ENCODE measurements at places on chromosomes 12 and 14.

- peak; percentile 93 for DNase-seq
Measured at GRCh38 chr12:89525824-89526770, at the start of gene POC1B. POC1B (minus strand) TSS chr12:89526047; CDS start chr12:89525895, 152 bp downstream.

DNA sequence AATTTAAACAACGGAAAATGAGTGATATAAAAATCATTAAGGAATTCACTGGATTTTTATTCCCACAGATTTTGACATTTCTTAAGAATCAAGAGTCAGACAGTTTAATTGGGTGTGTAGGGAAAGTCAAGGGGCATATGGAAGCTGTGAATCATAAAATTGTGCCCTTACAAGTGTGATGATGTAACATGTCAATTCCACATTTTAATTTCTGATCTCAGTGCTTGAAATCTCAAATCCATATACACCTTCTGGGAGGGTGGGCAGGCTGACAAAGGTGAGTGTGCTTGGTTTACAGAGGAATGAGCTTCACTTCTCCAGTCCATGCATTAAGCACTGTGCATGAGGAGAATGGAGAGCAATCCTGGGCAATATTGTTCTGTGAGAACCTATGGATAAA, 1.0 kb upstream of the KRT6A start:
- DNase-seq, result no peak

DNA sequence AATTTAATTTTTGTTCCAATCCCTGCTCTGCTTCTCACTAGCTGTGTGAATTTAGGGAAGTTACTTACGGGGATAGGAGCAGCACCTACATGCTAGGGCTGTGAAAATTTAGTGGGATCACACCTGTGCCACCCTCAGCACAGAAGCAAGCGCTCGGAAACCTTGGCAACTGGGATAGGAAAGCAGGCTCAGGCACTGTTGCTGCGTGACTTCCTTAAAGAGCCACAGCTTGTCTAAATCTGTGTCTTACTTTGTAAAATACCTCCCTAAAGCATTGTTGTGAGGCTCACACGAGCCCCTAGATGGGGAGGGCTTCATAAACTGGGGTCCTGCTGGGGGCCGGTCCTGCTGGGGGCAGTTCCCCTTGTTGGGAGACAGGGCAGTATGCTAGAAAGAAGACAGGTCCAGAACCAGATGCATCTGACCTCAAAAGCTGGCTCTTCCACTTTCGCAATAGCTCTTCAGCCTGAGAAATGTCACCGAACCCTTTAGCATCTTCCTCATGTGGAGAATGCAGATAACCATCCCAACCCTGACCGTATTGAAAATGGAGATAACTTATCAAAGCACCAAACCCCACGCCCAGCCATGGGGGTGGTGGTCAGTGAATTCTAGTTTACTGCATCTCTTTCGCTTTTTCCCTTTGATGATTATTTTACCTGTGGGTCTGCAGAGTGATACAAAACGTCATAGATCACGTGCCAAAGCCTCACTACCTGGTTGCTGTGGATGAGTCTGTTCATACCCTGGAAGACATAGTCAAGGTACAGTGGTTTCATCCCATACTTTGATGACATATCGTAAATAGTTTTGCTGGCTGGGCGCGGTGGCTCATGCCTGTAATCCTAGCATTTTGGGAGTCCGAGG, 54.1 kb downstream of the AK7 start:
- no peak for DNase-seq

GRCh38 chr12:4564818-4565217, 2.8 kb downstream of the DYRK4 start:
- no peak for DNase-seq

- no peak for DNase-seq
Measured at GRCh38 chr12:13195250-13195649, 1.3 kb upstream of the EMP1 start.

DNA sequence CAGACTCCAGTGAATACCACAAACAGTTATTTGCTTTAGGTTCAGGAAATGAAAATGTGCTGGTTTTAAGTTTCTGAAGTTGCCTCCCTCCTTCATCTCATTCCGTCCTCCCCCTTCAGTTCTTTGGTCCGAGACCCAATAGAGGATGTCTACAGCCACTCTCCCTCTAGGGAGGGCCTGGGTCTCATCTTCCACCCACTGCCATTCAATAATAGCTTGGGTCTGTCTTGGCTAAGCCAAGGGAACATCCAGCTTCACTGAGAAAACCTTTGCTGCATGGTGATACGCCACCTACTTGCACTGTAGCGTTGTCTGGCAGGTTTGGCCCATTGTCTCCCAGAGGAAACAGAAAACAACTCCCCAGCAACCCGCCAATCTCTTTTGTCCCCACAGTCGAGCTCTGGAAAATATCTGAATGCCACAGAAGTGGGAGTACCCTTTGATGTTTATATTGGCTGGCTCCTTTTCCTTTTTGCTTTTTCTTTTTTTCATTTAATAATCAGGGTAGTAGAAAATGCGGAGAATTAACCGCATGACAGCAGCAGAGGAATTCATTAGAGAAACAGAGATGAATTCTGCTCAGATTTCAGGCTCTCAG, 380.1 kb downstream of the RAD51B start:
- no peak for DNase-seq

DNA sequence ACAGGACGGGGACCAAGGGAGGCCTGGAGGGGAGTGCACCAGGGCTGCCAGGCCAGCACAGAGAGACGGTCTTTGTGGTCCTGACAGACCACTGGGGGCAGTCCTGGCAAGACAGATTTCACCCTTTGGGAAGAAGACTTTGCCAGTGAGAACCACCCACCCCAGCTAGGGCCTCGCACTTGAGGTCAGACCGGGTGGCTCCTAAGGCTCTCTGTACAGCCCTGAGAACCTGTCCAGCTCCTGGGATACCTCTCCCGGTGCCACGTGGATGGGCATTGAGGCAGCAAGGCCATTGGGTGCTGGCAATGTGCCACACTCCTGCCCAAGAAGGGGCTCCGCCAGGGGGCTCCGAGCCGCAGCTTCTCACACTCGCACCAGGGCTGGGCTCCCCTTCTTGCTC, 42.4 kb downstream of the DEGS2 start:
- DNase-seq, result no peak

GRCh38 chr12:57726884-57727757, 11.4 kb downstream of the AGAP2 start:
- no peak for DNase-seq

DNA sequence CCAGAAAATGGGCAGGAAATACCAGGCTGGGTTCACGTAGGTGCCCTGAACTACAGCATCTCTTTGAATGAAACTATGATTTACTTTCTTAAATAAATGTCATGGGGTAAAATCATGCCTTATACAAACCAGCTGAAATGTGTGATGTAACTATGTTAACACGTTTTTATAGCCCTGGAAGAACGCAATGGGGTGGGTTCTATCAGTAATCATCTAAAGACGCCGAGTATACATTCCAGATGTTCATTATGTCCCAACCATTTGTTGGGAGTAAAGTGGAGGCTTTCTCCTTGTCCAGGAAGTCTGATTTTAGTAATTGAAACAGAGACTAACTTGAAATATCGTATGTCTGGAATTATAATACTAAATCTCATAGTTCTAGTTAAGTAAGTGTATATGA, 16.2 kb upstream of the IGF1 start:
- no peak for DNase-seq

DNA sequence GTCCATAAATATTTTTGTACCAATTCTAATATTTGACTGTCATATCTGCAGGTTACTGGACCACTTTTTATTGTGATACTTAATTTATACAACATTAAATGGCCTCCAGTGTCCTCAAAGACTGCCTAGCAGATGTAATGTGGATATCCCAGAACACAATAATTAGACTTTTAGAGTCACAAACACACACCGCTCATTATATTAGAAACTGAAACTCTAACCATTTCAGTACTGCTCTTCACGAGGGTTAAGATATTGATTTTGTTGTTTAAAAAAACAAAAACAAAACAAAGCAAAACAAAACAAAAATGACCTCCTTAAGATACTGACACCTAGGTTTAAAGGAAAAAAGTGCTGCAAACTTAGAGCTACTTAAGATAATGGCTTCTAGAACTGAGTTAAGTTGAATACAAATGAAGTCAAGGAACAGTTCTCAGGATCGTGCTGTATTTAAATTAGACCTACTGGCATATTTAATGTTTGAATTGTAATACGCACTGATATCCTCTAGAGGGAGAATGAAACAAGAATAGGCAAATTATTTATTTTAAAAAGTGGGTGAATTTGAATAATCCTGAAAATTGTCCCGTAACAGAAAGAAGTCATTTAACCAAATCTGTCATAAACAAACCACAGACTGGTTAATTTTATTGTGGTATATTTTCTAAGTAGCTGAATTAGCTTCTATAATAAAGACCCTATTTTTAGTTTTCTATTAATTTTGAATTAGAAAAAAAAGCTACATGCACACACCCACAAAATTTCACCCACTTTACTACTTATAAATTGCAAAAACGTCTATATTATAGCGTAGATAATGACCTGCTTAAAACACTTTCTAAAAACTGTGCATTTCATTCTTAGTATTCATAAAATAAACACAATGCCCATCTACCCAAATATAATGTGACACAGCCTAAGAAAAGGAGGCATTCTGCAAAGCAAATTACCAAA, 395.2 kb upstream of the DCN start:
- DNase-seq, result no peak

- no peak for DNase-seq
Measured at GRCh38 chr12:93093243-93093642, 164.1 kb upstream of the EEA1 start.

DNA sequence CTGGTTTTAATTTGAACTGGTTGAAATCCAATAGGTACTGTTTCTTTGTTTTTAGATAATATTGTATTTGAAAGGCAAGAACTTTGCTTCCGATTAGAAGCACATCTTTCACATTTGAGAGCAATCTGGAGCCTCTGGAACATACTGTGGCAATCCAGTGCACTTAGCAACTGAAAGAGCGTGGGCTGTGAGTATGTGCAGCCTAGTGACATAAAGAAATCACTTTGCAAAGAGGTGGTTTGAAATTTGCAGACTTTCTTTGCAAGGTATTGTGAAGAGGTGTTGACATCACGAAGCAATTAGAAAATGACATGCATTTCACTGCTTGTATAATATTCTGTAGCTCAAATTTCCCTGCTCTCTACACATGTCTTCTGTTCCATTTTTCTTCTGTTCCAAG, 23.5 kb upstream of the CFAP54 start:
- no peak for DNase-seq

DNA sequence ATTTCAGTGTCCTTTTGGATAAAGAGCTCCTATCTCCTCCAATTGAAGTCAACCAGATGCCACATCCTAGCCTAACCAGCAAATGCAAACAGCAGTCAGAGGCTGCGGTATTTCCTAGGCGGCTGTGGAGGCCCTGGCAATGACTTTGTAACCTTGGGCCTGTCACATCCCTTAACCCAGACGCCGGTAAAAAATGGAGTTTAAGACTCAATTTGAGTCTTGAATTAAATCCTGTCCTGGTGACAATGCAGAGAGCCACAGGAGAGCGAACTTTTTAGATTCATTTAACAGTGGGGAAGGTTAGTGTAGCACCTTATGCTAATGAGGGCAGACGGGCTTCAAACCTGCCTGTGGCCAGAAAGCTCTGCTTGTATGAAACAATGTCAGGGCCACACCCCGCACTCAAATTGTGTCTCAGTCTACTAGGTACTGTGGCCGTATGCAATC, 1.3 kb downstream of the C12orf75 start:
- DNase-seq, result no peak

DNA sequence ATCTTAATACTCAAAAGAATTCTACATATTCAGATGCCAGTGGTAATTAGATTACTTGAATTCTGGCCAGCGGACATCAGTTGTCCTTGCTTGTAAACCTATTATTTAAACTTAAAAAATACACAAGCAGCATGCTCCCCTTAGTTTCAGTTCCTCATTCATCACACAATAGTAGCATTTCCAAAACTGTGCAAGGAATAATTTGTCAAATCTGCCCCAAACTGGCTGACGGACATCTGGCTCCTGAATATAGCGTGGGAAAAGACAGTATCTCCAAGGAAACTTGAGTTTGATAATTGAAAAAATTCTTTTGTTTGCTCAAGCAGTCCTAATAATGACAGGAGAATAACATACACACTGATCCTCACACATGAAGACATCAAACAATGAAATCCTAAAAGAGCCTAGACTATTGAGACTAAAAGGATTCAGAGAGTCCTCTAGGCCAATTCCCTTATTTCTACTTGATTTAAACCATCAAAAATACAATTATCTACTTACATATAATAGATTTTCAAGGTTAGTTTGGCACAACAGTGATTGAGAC, 90.4 kb downstream of the KIF21A start:
- DNase-seq, result no peak

GRCh38 chr14:63297372-63298063, 21.2 kb downstream of the GPHB5 start:
- no peak for DNase-seq

Measured in cardiac septum (tissue), 1 donor.